HTR-8/SVneo (cell line): ENCODE measurements at places on chromosomes 2 and 18.

GRCh38 chr18:49728542-49728941, 84.8 kb downstream of the ACAA2 start:
- peak; percentile 34 for DNase-seq

- no peak for DNase-seq
Measured at GRCh38 chr2:172586245-172586891, 30.5 kb downstream of the PDK1 start.

DNA sequence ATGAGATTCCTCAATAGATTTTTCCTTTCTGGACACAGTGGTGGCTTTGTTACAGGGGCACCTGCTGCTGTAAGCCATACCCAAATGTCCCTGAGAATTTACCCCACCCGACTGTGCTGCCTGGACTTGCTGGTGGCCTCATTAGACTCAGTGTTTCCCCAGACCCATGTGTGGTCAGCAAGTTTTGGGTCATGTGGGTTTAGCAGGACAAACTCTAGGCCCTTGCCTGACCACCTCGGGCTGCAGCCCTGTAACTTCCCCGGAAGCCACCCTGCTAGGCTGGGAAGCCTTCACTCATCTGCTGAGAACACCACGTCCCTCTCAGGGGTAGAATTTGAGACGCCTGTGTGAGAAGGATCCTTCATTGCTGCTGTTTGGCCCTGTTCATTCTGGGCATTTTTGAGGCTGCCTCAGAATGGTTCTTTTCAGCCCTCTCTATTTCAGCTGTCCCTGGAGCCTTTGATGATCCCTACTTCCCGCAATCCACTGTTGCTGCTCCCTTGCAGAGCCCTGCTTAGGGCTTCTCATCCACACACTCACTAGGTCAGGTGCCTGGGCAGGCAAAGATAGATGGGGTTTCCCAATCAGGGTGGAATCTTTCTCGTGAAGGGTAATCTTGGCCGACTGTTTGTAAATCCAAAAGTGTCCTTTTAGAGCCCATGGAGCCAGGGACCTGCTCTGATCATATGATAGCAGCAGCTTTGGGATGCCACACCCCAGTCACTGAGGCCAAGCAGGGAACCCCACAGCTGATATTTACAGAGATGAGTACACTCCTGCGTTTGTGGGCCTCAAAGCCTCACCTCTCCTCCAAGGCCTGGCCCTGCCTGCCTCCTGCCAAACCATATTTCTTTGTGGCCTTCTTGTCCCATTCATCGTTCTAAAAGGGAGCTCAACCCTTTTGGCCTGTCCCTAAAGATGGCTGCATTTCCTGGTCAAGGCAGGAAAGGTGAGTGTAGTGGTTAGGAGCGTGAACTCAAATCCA, 6.7 kb downstream of the EHD3 start:
- DNase-seq, result no peak

GRCh38 chr18:24986666-24987302, 365.2 kb downstream of the ZNF521 start:
- DNase-seq, result no peak

- no peak for DNase-seq
Measured at GRCh38 chr2:99801327-99801901, 311.6 kb upstream of the REV1 start.

DNA sequence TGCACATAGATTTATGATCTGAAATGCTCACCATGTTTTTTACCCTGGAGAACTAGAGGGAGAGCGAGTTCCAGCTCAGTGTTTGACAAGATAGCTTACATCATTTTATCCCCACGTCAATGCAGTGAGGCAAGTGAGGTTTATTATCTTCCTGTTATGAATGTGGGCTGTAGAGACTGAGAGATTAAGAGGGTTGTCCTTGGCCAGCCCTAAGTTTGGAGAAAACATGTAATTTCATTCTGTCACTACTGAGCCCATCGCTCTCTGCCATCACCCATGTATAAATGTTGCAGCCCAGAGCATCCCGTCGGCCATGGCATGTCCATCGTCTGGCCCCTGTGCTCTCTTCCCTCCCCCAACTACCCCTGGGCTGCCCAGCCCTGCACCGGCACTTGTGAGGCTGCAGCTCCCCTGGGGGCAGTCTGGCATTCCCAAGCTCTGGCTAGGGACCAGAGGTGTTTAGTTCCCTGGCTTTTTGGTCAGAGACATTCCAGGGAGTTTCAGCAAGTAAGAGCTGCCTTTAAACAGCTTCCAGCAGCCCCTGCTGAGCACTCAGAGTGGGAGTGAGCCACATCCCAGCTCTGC, 136.7 kb downstream of the ANTXR1 start:
- peak; percentile 47 for DNase-seq

DNA sequence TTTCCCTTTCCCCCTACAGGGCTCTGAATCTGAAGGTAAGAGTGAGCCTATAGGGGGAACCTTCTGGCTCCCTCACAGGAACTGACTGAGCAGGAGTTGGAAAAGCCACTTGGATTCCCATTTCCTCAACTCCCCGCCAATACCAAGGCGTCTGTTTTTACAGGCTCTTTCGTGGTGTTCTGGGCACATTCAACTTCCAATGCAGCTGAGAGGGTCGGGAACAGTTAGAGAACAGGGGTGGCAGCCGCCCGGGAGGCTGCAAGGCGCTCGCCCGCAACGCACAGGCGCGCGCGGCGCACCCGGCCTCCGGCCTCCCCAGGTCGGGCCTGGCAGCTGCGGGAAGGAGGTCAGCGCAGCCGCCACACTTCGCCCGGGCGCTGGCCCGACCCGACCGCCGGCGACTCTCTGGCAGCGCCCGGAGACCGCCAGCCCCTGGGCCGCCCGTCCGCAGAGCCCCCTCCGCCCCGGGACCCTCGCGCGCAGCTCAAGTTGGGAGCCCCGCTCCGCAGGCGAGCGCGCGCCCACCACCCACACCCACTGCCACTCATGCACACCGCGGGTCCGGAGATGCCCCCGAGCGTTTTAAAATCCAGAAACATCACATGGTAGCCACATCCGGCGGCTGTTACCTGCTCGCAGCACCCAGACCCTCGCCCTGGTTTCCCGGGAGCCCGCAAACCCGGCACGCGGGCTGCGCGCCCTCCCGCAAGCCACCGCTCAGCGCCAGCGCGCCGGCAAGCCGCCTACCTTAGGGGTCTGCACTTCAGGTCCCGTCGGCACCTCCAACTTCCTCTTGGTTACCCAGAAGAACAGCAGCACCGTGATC, 816 bp downstream of the GALNT14 start:
- DNase-seq, result no peak
